ENCODE measurements at places on chromosomes 7 and 10.

- DNase-seq = no peak
Measured at GRCh38 chr10:17768957-17769356, 17.0 kb downstream of the TMEM236 start.

GRCh38 chr10:108783897-108784296, 1139.4 kb downstream of the XPNPEP1 start:
- DNase-seq = no peak

GRCh38 chr10:79275431-79275851, 71.8 kb upstream of the PPIF start:
- DNase-seq = no peak

- DNase-seq = no peak
Measured at GRCh38 chr7:32611201-32612099, 116.2 kb downstream of the AVL9 start.

DNA sequence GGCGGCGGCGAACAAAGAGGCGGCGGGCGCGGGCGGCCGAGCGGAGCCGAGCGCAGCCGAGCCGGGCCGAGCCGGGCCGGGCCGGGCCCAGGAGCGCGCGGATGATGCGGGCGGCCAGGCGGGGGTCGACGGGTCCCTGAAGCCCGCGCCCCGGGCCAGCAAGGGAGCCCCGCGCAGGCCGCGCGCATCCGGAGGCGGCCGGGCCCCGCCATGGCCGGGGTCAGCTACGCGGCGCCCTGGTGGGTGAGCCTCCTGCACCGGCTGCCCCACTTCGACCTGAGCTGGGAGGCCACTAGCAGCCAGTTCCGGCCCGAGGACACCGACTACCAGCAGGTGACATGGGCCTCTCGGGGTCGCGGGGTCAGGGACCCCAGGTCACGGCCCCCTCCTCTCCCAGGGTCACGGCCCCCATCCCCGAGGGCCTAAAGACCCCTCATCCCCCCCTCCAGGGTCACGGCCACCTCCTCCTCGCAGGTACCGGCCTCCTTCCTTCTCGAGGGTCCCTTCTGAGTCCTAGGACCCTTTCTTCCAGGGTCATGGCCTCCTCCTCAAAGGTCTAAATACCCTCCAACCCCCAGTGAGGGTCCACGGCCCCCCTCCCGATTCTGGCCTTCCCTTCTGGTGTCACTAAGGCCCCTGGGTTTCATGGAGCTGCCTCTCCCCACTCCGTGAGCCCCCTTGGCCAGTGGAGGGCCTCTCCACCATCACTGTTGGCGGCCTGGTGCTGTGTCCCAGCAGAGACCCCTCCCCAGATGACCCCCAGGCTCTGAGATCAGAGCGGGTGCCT, at the start of gene TTYH3:
TSS of gene TTYH3 (plus strand) at position 41 of the 787 bp plus-strand sequence. CDS start at position 211, 170 bp downstream.
- DNase-seq = no peak

DNA sequence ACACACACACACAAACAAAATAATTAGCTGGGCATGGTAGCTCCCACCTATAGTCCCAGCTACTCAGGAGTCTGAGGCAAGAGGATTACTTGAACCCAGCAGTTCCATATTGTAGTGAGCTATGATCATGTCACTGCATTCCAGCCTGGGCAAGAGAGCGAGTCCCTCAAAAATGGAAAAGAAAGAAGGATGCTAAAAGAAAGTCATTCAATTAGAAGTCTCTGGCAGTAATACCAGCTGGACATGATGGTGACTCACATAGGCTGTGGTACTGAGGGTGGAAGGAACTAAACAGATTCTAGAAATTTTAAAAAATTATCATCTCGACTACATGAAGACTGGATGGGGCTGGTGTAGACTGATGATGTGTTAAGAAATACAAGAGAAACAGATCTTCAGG, 385.3 kb downstream of the ETV1 start:
- DNase-seq = no peak

Measured in NCI-H1930 (cell line).